ENCODE measurements at places on chromosomes 2 and 18.

GRCh38 chr18:8673256-8674209 is 31.8 kb upstream of the MTCL1 start:
- no peak for DNase-seq

GRCh38 chr2:196823750-196824522 is 14.8 kb upstream of the C2orf66 start:
- DNase-seq = no peak

- DNase-seq = no peak
These were observed 1.5 kb downstream of the GIGYF2 start for GRCh38 chr2:232698556-232699091.

DNA sequence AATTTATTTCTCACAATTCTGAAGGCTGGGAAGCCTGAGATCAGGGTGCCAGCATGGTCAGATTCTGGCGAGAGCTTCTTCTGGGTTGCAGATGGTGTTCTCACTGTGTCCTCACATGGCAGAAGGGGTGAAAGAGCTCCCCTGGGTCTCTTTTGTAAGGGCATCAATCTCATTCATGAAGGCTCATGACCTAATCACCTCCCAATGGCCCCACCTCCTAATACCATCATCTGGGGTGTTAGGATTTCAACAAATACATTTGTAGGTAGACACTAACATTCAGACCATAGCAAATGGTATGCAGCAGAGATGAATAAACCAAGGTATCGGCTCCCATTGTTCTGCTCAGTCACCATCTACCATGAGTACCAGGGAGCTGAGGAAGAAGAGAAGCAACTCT is 32.7 kb downstream of the YPEL5 start:
- DNase-seq = no peak

DNA sequence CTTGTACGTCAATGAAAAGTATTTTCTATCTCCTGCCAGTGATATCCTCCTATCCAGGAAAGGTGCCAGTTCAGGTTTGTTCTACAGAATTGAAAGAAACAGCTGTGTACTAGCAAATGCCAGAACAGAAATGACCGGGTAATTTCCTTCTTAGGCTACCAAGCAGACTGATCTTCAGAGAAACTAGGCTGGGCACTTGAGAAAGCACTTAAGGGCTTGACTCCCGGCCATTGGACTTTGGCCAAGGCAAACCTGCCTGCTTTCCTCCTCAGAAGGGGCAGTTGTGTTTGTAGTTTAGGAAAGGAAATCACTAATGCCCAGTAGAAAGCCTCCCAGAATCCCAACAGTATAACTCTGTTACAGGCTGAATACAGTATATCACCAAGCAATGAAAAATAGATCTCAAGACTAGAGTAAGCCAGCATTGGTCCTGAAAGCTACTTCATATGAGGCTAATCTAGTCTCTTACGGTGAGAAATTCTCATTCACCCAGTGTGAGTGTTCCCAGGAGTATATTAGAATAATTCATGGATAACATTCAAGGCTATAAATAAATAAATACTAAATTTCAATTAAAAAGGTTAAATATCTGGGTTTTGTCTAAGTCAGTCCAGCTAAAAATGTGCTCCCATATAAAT is 43.0 kb upstream of the COL5A2 start:
- DNase-seq = no peak

GRCh38 chr2:48048476-48049171 is 142.3 kb upstream of the FBXO11 start:
- DNase-seq = no peak

- no peak for DNase-seq
These were observed 73.5 kb downstream of the SH3RF3 start for GRCh38 chr2:109202486-109202885.

DNA sequence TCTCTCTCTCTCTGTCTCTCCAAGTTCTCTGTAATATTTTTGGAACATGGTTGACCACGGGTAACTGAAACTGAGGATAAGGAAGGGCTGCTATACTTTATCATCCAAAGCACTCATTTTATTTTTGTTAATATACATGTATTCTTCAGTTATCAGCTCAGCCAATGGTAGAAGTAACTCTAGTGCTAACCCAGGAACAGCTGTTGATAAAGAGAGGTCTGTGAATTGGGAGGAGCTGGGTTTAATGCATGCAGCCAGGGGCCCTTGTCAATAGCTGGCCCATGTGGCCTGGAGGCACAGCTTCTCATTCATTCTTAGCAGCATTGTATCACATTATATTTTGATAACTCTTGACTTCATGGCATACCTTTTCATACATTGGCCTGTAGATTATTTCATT is 401.6 kb downstream of the EPHA4 start:
- no peak for DNase-seq

- DNase-seq = no peak
These were observed 3.7 kb downstream of the HDAC4 start for GRCh38 chr2:239396881-239397681.

GRCh38 chr18:69257861-69258458 is 142.7 kb upstream of the DOK6 start:
- no peak for DNase-seq

DNA sequence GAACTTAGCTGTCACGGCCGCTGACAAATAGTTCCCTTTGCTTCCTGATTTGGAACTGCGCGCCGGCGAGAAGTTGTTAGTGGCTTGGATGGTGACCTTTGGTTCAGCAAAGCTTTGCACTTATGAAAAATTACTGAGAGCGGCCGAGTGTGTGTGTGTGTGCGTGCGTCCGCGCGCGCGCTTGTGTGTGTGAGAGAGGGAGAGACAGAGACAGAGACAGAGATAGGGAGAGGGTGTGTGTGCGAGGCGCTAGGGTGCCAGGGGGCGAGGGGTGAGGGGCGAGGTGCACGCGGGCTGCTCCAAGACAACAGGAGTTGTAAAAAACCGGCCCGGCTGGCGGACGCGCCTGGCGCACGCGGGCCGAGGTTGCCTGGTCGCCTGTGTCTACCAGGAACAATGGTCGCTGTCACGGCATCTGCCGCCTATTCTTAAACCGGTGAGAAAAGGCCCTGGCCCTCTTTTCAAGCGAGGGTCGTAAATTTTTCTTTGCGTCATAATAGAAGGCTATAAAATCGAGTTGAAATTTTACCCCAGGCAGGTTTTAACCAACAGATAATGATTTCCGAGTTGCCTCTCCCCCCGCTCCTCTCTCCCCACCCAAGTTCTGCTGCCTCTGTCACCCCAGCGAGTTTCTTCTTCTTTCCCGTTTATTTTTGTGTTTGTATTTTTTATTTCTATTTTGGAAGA is 535 bp downstream of the HOXD3 start:
- DNase-seq = no peak

- no peak for DNase-seq
These were observed 292.5 kb downstream of the NUP35 start for GRCh38 chr2:183416753-183417152.

- DNase-seq = no peak
These were observed 389.0 kb downstream of the SOX11 start for GRCh38 chr2:6080932-6081753.

DNA sequence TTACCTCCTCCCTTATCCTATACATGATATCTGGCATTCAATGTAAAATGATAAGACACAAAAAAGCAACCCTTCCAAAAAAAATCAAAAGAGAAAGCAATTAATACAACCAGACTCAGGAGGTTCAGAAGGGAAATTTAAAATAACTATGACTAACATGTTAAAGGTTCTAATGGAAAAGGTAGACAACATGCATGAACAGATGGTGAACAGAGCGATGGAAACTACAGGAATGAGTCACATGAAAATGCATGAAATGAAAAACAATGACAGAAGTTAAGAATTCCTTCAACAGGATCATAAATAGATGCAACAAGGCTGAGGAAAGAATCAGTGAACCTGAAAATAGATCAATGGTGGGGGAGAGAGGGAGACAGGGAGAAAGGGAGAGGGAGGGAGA is 26.1 kb upstream of the ERCC3 start:
- DNase-seq = no peak

GRCh38 chr2:628651-629050 is 48.6 kb downstream of the TMEM18 start:
- DNase-seq = no peak

DNA sequence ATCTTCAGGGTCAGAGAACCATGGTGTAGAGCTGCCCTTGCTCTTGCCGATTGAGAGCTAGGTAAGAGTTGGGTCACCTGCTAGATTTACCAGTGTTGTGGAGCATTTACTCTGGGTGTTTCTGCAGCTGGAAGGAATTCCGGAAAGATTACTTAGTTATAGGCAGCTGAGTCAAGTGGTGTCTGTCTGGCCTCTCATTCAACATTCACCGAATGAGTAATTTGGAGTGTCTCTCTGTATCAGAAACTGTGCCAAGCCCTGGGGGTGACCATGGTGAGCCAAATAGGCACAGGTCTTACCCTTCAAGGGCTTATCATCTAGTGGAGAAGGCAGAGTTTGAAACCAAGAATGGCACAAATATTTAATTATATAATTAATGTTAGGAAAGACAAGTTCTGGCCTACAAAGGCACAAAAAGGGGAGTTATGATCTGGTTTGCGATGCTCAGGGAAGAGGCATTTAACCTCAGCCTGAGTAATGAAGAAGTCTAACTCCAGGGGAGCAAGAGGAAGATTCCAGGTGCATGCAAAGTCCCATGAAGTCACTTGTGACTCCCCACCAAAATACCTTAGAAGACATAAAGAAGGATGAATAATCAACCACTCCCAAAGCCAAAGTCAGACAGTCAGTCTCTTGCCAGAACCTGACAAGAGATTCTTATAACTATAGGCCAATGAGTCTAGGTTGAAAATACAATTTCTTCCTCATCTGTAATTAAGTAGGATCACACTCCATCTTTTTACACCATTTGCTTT is 12.5 kb downstream of the SETBP1 start:
- DNase-seq = no peak

GRCh38 chr2:71560638-71561011 is 107.3 kb downstream of the DYSF start:
- no peak for DNase-seq

GRCh38 chr2:217866457-217866856 is 136.3 kb downstream of the TNS1 start:
- DNase-seq = no peak

DNA sequence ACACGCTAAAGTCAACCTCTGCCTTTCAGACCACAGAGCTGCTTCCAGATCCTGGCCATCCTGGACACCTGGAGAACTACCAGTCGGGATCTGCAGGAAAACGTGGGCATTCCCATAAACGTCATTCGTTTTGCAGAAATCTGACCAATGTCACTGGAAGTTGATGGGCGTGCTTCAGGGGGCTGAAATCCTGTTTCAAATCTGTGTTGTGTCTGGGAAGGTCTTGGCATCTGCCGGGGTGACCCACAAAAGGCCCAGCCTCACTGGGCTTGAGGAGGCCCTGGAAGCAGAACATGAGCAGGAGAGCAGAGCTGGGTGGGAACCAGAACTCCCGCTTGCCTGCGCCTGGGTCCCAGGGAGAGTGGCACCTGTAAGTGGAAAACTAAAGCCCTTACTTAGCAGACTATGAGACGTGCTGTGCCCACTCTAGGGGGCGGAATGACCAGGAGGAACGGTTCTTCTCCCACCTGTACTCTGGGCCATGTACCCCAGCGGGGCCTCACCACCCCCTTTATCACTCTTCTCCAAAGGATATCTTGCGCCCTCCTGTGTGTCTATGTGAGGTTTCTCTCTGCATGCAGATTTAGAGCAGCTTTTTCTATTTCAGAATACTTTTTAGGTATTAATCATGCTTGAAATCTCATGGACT is 200.9 kb downstream of the FAM210A start:
- DNase-seq = no peak

GRCh38 chr2:216545359-216545758 is 46.7 kb downstream of the RPL37A start:
- no peak for DNase-seq

DNA sequence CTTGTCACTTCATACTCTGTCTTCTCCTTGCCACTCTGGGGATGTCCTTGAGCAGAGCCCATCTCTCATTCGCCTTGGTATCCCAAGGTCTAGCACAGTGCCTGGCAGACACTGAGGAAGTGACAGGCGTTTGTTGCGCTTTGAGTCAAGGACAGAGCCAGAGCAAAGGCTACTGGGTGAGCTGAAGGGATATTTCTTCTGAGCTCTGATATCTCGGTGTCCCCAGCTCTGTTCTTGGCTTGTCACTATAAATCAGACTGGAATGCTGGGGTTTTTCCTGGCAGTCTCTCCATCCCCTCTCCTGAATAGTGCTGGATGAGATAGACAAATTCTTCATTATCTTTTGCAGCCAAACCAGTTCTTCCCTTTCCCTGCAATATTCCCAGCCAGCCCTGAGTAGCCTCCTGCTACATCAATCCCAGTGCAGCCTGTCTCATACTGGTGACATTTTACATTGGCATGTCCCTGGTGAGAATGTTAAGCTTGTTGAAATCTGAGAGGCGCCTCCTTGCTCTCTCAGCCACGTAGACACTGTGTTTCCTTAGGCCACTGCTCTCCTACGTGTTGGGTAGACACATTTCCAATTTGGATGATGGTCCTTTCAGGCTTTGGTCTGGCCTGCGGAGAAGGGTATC is 61.7 kb downstream of the CTIF start:
- DNase-seq = no peak

GRCh38 chr2:2933426-2933825 is 444.2 kb downstream of the EIPR1 start:
- DNase-seq = no peak

- no peak for DNase-seq
These were observed 255.1 kb downstream of the STK39 start for GRCh38 chr2:167992278-167992677.

- DNase-seq = no peak
These were observed 61.6 kb downstream of the MEP1B start for GRCh38 chr18:32251466-32251865.

GRCh38 chr18:457140-457519 is 43.4 kb downstream of the COLEC12 start:
- DNase-seq = no peak

GRCh38 chr2:25482341-25482740 is 140.6 kb upstream of the DNMT3A start:
- DNase-seq = no peak

DNA sequence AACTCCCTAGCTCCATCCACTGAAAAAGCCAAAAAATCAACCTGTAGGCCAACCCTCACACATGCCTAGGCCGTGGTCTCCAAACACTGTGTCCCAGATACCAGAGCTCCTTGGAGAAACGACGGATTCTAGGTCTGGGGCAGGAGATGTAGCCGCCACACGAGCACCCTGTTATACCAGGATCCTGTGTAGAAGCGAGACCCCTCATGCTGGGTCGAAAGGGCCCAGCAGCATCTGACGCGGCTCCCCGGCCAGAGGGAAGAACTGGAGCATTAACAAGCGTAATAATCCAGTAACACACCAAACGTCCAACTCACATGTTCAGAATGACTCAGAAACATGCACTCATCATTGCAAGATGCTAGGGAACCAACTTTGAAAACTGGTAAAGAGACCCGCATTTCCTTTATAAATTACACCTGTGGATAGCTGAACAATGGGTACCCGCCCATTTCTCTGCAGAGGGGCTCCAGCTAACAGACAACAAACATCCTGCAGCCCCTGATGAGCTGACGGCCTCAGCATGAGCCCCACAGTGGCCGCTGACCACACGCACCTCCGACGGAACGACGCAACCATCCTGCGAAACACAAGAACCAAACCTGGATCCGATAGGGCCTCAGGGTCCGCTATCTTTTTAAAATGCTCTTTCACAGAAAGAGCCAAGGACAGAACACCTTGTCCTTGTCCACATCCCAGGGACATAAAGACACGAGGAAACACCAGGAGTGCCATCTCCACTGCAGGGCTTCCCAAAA is 14.2 kb downstream of the SLC66A2 start:
- no peak for DNase-seq

Measured in stimulated activated CD4-positive, alpha-beta T cell treated with anti-CD3 and anti-CD28 coated beads, Interleukin-1b, Interleukin-23, amount 100 ng/mL, for 4 hours (primary cell).